NB4 (cell line): ENCODE measurements at places on chromosomes 3 and 15.

GRCh38 chr3:87742250-87742649 is 316.6 kb downstream of the CGGBP1 start:
- no peak for DNase-seq

- DNase-seq: no peak
Observed at GRCh38 chr3:23645533-23646183, 160.1 kb upstream of the UBE2E1 start.

- no peak for DNase-seq
Observed at GRCh38 chr3:95148107-95148506, 1085.2 kb downstream of the NSUN3 start.

DNA sequence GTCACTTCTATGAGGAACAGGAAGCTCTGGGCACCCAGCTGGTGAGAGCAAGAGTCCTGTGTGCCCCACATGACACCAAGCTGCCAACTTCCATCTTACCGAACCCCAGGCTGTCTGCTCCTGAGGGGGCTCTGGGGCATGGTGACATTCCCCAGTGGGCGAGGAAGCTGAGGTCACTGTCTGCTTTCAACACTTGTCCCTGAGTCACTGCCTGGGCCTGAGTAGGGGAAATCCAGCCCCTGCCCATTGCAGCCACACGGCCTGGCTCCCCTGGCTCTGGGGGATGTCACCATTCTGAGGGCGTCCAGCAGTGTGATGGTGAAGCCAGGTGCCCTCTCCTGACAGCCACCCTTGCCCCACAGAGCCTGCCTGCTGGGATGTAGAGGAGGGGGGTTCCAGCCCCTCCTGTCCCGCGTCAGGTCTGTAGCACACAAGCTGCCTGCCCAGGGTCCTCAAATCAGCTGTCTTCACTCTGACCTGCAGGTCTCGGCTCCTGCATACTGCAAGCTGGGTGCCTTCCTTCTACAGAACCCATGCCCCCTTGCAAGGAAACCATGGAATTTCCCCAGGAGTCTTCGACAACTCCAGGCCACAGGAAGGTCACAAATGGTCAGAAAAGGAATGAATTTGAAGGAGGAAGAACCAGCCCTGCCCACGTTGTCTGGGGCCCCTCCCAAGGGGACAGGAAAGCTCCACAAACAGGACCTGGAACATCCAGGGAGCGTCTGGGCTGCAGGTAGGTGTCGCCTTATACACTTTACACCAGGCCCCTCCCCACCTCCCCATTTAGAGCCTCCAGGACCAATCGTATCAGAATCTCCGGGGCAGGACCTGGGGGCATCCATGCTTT is 69.9 kb upstream of the GATM start:
- peak; percentile 58 for DNase-seq

DNA sequence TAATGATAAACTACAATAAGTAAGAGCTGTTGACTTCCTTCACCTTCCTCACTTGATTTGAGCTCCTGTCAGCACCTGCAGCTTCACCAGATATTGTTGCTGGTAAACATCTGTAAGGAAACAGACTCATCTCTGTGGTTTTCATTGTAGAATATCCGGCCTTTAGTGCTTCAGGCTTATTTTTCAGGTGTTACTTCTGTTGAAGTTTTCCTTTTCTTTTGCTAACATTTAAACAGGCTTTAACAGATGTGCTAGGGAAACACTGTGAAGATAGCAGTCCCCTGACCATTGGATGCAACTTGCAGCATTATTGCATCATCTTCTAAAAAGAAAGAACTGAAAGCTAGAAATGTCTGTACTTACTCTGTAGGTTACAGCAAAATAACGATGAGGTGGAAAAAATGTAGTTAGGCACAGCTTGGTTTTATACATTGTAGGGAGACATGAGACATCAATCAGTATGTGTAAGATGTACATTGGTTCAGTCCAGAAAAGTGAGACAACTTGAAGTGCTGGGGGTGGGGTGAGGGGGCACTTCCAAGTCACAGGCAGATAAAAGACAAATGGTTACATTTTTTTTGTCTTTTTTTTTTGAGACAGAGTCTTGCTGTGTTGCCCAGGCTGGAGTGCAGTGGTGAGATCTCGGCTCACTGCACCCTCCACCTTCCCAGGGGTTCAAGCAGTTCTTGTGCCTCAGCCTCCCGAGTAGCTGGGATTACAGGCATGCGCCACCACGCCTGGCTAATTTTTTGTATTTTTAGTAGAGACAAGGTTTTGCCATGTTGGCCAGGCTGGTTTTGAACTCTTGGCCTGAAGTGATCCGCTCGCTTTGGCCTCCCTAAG is 10.2 kb downstream of the EDEM1 start:
- DNase-seq: peak; percentile 73
